Stimulated activated CD8-positive, alpha-beta memory T cell treated with anti-CD3 and anti-CD28 coated beads, Interleukin-7, amount 100 ng/mL, for 1 hour (primary cell): ENCODE measurements at places on chromosomes 12 and 14.

DNA sequence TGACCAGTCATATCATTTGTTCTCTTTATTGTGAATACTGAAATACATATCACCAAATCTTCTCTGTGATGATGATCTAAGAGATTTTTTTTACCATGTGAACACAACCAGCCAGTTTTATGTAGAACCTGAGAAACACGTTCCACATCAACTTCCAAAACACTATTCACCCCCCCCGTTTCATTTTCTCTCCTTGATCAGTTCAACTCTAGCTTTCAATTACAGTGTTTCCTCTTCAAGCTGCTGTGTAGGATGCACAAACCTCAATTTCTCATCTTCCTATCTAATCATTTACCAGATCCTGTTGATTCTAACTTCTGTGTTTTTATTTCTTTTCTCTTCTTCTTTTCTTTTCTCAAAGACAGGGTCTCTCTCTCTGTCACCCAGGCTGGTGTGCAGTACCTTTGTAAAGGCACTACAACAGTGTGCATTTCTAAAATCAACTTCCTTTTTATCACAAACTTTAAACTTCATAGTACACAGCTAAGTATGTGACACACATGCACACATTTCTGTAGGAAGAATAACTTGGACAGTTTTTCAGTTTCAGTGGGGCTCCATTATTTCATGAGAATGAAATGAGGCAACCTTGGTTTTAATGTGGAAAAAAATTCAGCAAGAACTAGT is 149.9 kb upstream of the FBXO33 start:
- no peak for DNase-seq

DNA sequence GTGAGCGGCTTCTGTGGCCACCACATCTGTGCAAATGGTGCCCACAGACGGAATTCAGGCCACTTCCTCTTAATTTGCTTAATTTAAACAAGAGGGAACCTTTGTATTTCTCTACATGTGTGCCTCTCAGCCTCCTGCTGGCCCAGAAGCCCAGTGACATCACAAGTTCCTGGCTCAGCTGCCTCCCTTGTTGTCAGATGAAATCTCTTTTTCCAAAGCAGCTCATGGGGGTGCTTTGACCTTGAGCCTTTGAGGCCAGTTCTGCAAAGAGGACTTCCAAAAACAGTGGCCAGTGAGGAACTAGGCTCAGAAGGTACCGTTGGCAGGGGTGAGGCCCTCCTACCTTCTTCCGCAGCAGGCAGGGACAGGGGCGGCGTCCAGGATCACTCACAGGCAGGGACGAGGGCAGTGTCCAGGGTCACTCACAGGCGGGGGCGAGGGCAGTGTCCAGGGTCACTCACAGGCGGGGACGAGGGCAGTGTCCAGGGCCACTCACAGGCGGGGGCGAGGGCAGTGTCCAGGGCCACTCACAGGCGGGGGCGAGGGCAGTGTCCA is 35.0 kb upstream of the GALNT9 start:
- DNase-seq: no peak

GRCh38 chr12:91954326-91954725 is 191.3 kb downstream of the BTG1 start:
- DNase-seq: no peak

- DNase-seq: no peak
Observed at GRCh38 chr14:39367387-39367751, 64.9 kb downstream of the FBXO33 start.

GRCh38 chr14:58626431-58626831 is 11.3 kb upstream of the DACT1 start:
- no peak for DNase-seq

DNA sequence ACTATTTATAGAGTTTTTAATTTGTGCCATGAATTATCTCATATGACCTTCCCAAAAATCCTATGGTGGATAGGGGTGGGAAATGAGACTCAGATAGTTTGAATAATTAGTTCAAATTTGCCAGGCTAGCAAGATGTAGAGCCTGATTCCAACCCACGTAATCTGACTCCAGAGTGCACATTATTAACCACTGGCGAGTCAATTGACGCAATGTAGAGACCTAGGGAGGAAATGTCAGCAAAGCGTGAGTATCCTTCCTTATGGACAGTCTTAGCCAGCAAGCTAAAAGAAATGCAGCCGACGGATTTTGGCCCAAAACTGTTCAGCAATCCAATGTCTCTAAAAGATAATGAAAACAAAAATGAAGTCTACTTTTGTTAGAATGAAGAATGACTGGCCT is 193.3 kb upstream of the KRR1 start:
- no peak for DNase-seq

DNA sequence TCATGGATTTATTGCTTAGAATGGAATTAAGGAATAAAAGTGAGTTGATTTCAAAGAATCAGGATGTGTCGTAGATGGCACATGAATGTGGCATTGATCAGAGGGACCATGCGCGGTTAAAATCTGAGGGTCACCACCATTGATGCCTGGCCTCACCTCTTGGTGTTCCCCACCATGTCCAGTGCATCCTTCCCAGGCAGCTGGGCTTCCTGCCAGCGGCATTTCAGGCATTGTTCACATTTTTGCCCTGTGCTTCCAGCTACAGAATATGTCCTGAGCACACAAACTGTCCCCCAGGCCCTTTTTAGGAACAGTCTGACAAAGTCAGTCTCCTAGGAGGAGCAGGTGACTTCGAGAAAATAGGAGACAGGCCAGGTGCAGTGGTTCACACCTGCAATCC is 42.0 kb upstream of the TSPAN9 start:
- DNase-seq: no peak

GRCh38 chr14:54435500-54435981 is 5.6 kb downstream of the CNIH1 start:
- no peak for DNase-seq
